ENCODE measurements at places on chromosomes 2 and 18.

GRCh38 chr2:212136216-212136795 lies 402.3 kb downstream of the ERBB4 start:
- no peak for DNase-seq

- no peak for DNase-seq
These were observed 116.3 kb downstream of the SEPTIN10 start for GRCh38 chr2:109497463-109497862.

DNA sequence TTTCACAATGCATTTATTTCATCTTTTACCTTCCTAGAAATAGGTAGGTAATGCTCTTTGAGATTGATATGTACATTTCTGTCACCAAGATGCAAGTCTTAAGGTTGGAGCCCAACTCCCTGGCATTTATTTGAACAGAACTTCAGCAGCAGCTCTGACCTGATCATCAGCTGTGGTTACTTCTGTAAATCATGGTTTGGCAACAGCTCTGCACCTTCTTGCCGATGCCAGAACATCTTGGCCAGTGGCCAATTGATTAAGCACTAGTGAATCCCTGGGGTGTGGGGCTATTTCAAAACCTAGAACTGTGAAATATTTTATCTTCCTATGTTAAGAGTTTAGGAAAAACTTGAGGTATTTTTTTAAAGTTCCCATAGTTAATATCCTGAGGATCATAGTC lies 124.8 kb upstream of the NYAP2 start:
- DNase-seq, result no peak

DNA sequence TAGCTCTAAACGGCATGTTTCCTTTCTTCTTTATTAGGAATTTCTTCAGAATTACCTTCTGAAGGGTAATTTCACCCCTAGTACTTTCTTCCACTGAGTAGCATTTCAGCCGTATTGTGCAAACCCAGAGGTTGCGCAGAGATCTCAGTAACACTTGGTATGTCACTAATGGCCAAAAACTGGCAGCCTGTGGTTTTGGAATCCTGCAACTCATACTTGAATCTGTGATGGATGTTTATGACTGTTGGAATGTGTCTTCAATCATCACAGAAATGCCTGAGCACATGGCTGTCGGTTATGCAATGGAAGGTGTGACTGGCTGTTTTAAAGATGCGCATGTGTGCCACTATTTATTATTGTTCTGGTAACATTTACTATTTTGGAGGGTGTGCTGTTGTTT lies 100.0 kb downstream of the COLEC12 start:
- DNase-seq, result no peak

DNA sequence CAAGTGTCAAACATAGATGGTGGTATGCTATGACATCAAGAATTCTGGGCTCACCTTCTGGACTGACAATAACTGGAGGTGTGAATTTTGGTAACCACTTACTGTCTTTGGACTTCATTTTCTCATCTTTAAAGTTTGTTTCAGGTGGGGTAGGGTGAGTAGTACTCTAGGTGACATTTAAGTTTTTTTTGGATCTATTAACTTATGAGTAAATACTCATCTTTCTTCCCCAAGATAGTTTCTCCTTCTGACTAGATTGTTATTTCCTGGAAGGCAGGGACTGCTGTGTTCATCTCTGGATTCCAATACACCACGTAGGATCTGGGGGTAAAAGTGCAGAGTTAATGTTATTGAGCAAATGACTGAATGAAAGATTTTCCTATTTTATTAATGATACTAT lies 55.9 kb downstream of the ICOS start:
- no peak for DNase-seq

DNA sequence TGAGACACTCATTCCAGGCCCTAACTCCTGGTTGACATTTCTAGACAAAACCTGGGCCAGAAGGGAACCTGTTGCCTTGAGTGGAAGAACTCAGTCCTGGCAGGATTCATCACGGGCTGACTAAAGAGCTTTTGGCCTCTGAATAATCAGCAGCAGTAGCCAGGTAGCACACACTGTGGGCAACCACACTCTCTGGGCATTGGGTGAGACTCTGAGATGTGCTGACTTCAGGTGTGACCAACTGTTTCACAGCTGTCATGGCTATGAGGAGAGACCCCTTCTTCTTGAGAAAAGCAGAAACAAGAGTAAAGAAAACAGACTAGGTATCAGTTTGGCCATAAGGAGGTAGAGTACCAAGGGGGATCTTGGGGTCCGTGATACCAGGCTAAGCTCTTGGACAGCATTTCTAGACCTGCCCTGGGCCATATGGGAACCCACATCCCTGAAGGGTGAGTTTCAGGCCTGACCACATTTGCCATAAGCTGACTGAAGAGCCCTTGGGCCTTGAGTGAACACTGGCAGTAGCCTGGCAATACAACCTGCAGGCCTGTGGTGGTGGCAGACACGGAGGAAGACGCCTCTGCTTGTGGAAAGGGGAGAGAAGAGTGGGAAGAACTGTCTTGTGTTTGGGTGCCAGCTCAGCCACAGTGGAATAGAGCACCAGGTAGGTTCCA lies 230.9 kb downstream of the DLGAP1 start:
- no peak for DNase-seq

DNA sequence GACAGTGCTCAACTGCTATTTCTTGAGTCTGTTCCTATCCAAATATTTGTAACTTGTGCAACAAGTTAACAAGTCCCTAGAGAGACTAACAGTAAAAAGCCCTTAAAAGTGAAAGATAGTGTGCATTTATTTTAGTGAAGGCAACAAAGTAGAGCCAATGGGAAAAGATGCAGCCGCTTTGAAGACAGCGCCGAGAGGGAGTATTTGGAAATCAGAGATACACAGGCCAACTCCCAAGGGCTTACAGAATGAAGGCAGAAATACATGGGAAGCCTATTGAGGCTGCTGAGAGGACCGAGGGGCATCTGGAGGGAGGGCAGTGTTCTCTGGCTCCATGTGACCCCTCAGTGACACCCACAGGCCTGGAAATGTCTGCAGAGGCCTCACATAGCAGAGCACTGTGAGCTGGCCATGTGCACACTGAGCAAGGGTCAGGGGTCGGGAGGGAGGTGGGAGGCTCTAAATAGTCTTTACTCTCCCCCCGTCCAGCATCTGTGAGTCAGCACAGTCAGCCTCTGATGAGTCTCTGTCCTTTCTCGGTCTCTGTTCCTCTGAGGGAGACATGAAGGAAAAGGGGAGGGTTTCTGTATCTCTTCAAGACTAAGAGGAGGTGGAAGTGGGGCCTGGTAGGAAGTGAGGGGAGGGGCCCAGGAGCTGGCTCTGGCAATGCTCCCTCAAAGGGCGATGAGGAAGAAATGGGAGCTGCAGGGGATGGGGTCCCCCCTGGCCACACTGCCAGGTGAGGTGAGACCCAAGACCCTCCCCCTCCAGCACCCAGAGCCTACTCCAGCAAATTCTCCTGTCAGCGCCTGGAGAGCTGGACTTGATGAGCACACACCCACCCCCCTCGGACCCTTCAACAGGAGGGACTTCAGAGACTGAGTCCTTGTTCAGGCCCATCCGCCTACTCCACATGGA lies 133.6 kb downstream of the SP3 start:
- no peak for DNase-seq

DNA sequence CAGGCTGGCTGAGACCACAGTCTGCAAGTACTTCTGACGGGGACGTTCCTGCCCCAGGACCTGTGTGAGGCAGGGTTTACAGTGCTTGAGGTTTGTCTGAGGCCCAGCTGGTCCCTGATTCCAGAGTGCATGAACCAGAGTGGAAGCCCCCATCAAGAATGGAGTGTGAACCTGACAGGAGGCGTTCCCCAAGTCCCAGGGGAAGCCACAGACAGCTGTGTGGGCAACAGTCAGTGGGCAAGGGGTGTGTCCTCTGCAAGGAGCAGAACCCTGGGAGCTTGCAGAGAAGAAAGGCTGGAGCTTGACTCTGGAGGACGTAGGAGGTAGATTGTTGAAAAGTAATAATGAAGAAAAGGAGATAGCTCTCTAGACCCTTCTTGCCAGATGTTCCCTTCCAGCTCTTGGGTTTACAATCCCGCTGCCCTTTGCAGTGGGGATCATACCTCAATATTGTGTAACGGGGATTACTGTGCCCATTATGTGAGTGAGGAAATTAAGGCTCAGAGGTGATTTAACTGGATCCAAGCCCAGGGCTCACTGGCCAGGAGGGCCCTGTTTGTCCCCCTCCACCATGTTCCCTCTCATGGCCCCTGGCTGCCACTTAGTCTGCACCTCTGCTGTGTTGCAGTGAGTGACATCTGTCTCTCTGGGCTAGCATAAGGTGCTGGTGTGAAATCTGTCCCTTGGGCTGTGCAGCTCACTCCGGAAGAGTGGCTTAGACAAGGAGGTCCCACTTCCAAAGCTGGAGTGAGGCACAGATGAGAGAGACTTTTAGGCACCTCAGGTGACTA lies 6.2 kb downstream of the DBI start:
- DNase-seq, result no peak

DNA sequence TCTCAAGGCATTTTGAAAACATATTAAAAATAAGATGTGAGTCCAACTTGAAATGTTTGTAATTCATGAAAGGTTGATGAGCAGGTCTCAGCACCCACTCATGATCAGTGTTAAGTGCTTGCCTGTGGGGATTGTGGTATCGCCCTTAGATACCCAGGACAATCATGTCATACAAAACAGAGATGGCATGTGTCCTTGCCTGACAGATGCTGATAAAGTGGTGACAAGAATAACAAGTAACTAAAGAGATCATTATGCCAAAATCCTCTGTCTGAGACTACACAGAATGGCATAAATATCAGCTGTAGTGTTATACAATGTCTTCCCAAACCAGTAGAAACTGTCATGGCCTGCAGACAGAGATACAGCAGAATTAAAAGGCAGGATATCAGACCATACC lies 930.3 kb downstream of the SUCLG1 start:
- no peak for DNase-seq

DNA sequence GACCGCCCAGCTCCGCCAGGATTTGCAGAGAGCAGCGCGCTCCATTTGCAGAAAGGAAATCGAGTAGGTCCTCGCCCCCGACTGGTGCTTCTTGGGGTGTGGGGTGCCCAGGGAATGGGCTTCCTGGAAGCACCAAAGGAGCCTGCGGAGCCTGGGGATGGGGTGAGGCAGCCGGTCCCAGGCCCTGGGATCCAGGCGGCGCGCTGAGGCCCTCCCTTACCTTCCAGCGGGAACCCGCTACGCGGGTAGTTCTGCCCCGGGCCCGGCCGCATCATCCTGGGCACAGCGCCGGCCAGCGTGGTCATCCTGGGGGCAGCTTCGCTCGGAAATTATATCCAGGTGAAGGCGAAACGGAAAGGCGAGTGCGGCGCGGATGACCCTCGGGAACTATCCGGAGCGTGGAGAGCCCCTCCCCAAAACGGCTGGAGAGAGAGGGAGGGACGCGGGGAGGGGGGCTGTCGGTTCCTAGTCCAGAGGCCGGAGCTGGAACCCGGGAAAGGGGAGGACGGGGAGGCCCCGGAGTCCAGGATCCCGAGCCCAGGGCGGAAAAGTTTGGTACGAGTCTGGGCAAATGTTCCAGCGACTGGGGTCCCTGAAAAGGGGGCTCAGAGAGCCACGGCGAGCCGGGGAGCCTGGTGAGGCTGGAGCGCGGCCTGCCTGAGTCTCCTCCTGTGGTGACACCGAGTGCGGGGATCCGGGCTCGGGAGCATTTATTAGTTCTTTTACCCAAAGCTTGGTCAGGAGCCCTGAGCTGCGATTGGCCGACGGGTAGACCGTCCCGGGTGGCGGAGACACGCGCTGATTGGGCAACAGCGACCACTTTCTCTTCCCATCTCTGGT lies at the start of gene PAX3:
Gene PAX3, minus strand, starts transcription at position 688 of the 840 bp plus-strand sequence. Its CDS starts 383 bp downstream, at position 305.
- no peak for DNase-seq

- no peak for DNase-seq
These were observed 433 bp downstream of the ZFP36L2 start for GRCh38 chr2:43225788-43226557.

GRCh38 chr2:180669016-180669415 lies 311.4 kb upstream of the UBE2E3 start:
- no peak for DNase-seq

DNA sequence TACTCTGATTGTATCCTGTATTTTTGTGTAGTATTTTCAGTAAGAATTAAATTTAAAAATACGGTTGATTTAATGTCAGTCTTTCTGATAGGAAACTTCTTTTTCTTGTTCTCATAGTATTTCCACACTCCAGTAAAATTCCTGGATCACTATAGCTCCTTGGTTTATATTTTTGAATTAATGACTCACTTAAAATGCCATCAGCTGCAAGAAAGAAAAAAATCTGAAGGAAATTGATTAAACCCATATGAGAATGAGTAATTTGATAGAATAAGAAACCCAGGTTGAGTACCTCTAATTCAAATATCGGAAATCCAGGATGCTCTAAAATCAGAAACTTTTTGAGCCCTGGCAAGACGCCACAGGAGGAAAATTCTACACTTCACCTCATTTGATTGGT lies 186.8 kb upstream of the RND3 start:
- DNase-seq, result no peak

- no peak for DNase-seq
These were observed 9.9 kb downstream of the GRP start for GRCh38 chr18:59229701-59230443.

GRCh38 chr18:62200121-62200914 lies 13.3 kb downstream of the RELCH start:
- DNase-seq, result no peak

DNA sequence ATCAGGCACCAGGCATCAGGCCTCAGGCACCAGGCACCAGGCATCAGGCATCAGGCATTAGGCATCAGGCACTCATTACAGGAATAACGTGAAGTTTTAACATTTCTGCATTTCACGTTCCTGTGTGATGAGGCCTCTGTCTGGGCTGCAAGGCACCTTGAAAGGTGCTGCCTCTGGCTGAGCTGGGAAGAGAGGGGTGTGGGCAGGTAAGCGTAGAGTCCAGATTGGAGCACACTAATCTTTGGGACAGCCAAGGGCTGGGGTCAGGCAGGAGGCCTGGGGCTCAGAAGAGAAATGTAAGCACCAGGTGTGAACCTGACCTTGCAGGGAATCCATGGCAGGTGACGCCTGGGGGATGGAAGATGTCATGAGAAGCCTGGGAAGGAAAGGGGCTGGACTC lies 25.3 kb upstream of the SNTG2 start:
- no peak for DNase-seq

GRCh38 chr18:48947560-48947959 lies 3.2 kb downstream of the SMAD7 start:
- DNase-seq, result no peak

- no peak for DNase-seq
These were observed 101.2 kb downstream of the DYNC1I2 start for GRCh38 chr2:171788316-171788993.

GRCh38 chr2:217993817-217994463 lies 8.9 kb downstream of the TNS1 start:
- DNase-seq, result peak; percentile 54

- no peak for DNase-seq
These were observed 31.2 kb upstream of the ITGAV start for GRCh38 chr2:186558512-186559276.

Measured in T-cell (primary cell).